ENCODE measurements at places on chromosomes 5 and 9.

- no peak for DNase-seq
These were observed 142.5 kb downstream of the SNCAIP start for GRCh38 chr5:122454541-122454940.

DNA sequence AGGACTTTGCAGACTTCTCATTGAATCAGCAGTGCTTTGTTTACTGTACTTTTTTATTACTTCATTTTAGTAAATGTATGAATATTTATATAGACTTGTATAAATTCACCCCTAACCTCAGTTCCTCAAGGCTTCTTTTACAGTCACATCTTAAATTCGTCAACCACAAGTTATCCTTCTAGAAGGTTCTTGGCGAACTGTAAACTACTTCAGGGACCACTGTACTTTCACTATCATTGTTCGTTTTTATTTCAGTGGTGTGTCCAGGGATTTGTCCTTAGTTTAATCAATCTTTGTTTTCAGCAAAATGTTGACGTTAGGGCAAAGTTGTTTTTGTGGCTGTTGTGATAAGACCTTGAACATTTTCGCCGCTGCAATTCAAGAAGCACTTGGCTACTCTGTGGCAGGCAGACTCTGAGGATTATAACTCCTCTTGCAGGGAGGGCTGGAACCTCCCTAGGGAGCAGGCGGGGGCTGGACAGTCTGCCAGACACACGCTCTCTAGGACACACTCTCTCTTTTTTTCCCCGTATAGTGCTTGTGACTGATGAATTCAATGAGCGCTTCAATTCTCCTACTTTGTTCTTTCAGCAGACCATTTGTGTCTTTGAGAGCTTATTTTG, 252.8 kb downstream of the FBXL7 start:
- DNase-seq: no peak

DNA sequence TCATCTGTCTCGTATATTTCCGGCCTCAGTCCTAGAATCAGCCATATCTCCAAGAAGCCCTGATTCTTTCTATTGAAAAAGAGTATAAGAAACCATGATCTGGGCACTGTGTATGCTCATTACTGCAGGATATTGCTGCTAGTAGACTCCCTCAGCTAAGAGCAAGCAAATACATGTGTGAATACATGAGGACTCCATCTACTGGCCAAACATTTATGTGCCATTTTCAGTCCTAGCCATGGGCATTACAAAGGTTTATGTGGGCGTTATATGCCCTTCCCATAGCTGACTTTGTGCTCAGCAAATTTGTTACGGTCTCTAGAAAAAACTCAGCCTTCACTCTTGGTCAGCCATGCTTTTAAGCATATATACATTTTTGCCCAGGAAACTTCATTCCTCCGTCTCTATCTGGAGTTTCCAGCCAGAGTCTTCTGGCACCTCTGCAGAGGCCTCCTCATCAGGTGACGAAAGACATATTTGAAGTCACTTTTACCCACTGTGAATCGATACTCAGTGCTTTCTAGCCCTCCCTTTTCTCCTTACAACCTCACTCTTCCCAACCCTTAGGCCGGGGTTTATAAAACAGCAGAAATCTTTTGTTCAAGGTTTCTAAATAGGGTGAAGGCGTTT, 1495.6 kb upstream of the CDH6 start:
- DNase-seq: no peak

- no peak for DNase-seq
These were observed 176.2 kb downstream of the SEC61B start for GRCh38 chr9:99398241-99398640.

GRCh38 chr9:95104980-95105379, 212.5 kb downstream of the FANCC start:
- no peak for DNase-seq

DNA sequence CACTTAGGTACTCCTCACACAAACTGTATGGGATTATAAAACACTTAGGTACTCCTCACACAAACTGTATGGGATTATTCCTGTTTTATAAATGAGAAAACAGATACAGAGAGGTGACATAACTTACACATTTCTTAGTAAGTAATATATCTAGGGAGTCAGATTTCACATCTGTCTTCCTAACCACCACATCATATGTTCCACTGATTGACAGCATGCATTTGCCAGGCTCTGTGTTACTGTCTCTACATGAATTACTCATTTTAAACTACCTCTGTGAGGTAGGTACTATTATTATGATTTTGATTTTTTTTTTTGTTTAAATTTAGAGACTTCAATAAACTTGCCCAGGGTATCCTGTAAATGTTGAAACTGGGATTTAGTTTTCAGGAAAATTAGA, 232.7 kb downstream of the CCDC171 start:
- DNase-seq: no peak

DNA sequence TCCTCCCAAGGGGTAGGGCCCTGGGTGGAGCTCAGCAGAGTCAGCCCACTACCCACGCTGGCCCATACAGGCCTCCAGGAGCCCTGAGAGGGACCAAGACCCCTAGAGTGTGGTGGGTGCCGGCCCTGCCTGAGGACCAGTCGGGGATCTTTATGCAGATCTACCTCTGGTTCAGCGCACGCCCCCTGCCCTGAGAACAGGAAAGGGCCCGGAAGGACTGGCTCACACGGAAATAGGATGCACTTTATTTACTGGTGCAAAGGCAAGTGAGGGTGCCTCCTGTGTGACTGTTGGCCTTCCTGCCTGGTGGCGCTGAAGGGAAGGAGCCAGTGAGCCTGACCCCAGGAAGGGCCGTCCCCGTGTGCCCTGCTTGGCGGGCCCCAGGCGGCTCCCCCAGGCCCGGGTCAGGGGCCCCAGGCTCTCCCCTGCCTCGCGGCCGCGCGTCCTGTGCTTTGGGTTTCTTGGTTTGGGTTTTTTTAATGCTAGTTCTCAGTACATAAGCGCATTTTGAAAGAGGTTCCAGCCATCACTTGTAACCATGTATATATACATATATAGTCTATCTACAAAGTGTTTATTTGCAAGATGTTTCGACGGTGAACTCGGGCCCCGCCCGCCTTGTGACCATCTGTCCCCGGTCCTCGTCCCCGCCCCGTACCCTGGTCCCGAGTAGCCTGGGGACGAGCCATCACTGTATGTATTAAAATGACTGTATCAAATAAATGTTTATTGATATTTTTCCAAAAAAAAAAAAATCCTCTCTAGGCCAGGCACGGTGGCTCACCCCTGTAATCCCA, 76.4 kb upstream of the ROR2 start:
- no peak for DNase-seq

DNA sequence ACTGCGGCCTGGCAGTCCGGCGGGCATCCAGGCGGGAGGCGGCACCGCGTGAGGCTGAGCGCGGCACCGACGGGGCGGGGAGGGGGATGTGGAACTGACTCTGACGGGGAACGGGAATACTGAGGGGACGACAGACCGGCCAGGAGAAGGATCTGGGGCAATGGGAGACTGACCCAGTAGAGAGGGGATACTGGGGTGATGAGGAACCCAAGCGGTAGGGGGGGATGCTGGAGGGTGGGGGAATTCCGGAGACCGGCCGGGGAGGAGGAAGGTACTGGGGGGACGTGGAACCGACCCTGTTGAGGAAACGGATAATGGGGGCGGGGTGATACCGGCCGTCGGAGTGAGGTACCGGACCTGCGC, 423 bp downstream of the IPPK start:
- DNase-seq: peak; percentile 35

GRCh38 chr5:43889233-43889632, 286.3 kb downstream of the NNT start:
- no peak for DNase-seq

DNA sequence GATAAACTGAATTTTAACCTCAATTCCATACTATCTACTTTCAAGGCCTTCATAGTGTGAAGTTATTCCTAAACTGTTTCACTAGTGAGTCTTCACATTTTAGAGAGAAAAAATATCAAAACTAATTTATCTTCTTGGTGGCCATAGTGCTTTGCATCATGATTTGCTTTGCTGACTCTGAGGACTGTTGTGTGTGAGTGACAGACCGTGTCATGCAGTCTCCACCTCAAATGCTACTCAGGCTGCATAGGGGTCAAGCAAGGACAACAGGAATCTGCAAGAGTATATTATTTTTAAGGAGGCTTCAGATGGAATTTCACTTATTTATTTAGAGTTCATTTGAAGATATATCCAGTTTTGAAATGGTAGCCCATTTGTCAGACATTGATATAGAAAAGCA, 34.5 kb downstream of the MACIR start:
- no peak for DNase-seq

- DNase-seq: no peak
These were observed 92.5 kb downstream of the FBXW11 start for GRCh38 chr5:171913987-171914273.

DNA sequence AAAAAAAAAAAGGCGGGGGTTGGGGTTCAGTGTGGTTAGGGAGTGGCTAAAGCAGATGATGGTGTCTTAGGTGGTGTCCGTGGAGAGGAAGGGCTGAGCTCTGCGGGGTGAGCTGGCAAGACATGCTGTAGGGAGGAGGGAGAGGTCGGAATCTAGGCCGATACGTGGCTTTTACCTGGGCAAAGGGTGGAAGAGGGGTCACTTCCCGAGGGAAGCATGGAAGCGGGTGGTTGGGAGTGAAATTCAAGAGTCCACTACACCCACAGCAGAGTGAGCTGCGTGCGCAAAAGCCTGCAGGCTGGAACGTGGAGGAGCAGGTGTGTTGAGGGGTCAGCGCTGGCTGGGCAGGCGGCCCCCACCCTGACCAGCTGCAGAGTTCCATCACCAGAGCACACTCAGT, 17.8 kb downstream of the TBC1D9B start:
- DNase-seq: no peak

DNA sequence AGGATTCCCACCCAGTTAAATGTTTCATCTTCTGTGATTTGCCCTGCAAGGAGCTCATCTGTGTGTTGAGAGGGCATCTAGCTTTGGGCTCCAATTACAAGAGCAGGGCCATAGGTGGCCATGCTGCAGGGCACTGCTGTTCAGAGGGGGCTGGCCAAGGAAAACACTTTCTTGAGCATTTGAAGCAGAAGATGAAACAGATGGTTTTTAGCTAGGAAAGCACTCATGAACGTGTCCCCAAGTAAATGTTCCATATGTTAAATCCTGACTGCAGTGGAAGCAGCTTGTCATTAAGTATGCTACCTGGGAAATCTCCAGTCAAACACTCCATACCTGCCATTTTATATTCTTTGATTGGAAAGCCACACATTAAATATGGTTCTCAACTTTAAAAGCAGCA, 176.6 kb downstream of the FBXL7 start:
- DNase-seq: no peak

- no peak for DNase-seq
These were observed 15.6 kb downstream of the RIOK2 start for GRCh38 chr5:97167435-97167834.

DNA sequence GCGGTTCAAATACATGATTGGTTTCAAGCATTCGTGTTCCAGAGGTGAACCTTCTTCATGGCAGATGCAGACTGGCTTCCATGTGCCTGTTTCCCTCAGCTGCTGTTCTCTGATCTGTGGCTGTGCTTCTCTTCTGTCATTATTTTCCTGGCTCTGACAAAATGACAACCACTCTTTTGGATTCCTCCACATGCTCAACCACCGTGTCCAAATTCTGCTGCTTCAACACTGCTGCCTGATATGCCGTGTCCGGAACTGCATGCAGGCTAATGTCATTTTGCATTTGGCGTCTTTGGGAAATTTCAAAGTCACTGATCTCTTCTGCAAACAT, 368.7 kb upstream of the ZNF608 start:
- no peak for DNase-seq

GRCh38 chr9:115815786-115816185, 337.8 kb upstream of the PAPPA start:
- no peak for DNase-seq

DNA sequence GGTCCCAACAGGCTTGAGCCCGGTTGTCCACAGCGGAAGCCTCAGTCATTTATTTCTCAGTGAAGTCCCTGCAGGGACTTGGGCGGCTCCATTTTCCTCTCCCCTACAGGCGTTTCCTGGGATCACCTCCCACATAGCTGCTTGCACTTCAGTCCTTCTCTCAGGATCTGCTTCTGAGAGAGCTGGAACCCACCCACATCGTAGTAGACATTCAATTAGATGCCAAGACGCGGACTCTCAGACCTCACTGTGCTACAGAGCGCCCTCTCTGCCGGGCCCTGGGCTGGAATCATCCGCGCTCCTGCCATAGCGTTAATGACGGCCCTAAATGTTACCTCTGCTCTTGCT, 54.0 kb upstream of the ROR2 start:
- no peak for DNase-seq

- no peak for DNase-seq
These were observed 16.3 kb downstream of the TCERG1 start for GRCh38 chr5:146463446-146463845.

Measured in activated naive CD4-positive, alpha-beta T cell treated with anti-CD3 and anti-CD28 coated beads, Interleukin-2, amount 50 U/mL, for 72 hours (primary cell).